ENCODE measurements at places on chromosomes 6 and 20.

DNA sequence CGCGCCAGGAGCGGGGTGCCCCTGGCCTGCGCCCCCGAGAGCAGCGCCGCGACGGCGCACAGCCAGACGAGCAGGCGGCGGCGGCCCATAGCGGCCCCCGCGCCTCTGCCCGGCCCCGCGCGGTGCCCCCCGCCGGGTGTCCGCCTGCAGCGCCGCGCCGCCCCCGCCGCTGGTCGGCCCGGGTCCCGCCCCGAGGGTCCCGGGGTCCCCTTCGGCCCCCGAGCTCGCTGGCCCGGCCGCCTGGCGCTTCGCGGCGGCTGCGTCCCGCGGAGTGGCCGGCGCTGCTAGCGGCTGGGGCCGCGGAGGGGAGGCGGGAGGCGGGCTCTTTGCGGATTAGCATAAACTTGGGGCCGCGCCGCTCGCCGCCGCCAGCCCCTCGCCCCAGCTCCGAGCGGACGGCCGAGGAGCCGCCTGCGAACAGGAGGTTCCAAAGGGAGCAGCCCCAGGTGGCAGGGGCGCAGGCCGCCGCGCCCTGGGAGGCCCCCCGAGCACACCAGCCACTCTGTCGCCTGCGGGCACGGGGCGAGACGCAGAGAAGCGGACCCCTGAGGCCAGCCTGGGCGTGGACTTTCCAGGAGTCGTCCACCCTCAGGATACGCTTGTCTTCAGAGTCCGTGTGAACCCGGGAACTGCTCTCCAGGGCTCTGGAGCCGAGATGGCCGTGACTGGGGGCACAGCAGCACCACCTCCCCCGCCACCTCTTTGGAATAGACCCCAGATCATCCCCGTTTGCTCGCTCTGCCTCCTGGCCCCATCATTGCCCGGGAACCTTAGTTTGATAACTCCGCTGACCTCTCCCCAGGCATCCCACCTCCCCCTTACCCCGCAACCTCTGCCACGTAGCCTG lies at the start of gene EMILIN3:
TSS of gene EMILIN3 (minus strand) at position 273 of the 847 bp plus-strand sequence. CDS start at position 89, 184 bp downstream.
- DNase-seq, result no peak

GRCh38 chr6:126537061-126537816 lies 197.3 kb downstream of the CENPW start:
- DNase-seq, result no peak

GRCh38 chr6:142543606-142544005 lies 241.8 kb downstream of the ADGRG6 start:
- no peak for DNase-seq

DNA sequence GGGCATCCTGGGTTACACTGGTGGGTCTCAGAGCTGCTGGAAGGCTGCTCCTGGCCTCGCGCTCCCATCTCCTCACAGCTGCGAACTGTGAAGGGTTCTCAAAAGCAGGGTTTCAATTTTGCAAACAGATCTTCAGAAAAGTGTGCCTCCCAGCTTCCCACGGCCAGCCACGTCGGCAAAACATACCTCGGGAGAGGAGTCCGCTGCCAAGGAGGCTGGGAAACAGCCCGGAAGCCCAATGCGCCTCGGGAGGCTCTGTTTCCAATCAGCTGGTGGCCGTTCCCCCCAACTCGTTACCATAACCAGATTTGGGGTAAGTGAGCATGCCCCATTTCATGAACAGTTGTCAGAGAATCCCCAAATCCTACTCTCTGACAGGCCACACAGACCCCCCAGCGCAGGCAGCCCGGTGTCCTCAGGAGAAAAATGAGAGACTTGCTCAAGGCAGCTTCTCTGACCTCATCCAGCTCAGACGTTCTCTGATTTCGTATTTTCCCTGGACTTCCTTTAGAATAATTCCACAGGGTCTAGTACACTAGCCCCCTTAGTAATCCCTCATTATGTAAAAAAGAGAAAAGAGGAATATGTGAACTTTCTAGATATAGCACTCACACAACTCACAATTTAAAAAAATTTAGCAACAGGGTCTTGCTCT lies 98.4 kb downstream of the SNX5 start:
- DNase-seq, result peak; percentile 49

- no peak for DNase-seq
These were observed 2.0 kb upstream of the GTPBP2 start for GRCh38 chr6:43630980-43631619.

DNA sequence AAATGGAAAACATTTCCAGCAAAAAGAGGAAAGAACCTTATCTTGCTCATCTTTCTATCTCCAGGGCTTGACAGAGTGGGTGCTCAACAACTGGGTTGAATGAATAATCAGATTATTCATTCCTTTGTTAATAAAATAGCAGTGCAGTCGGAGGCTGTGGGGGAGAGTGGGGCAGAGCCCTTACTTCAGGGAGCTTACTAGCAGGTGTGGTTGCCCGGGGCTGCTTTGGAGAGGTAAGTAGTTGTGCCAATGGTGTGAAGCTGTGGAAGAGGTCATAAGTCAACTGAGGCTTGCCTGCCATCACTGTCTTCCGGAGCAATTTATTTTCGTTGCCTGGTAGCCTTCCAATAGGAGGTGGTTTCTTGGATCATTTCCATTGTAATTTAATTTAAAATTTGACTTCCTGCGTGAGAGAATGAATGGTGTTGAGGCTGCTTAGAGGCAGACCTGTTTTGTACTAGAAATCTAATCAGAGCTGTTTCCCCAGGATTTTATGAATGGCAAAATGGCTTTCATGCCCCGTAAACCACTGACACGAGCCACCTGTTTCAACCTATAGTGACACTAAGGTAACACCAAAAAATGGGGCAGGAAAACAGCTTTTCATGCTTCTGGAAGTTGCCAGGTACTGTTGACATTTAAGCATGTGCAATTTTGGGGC lies 51.4 kb downstream of the ZDHHC14 start:
- DNase-seq, result no peak

DNA sequence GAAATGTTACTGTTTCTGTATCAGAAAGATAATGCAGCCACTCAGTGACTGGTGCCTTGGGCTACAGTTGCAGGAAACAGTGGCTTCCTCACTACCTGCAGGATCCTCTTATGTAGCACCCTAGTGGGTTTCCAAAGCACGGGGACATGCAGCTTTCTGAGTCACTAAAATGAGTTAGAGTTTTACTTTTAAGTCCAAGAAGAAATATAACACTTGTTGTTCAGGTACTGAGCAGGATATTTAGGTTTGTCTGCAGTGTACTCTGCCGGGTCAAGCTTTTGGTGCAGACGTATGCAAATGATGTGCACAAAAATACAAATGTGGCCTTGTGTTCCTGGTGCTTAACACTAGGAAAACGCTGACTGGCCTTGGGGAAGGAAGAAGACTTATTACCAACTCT lies 22.0 kb downstream of the ACSS1 start:
- DNase-seq, result no peak

GRCh38 chr6:109237077-109237985 lies 142.0 kb downstream of the CEP57L1 start:
- DNase-seq, result peak; percentile 28

GRCh38 chr6:147911686-147912085 lies 403.2 kb downstream of the SAMD5 start:
- no peak for DNase-seq

GRCh38 chr20:733861-734260 lies 34.4 kb downstream of the SLC52A3 start:
- DNase-seq, result no peak

DNA sequence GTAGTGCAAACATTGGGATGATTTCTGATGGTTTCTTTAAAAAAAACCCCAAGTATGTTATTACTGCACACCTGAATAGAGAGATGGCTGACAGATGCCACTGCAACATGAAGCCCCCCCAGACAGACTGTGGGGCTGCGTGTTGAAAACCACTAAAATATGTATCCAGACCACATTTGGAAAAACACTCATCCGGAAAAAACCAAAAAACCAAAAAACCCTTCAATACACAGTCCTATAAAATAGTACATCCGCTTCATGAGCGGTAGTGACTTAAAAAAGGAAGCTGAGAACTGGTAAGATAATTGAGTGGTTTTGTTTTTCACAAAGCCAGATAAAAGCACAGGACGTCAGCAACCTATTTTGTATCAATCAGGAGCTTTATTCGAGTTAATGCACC lies 47.1 kb upstream of the EDN3 start:
- DNase-seq, result no peak

GRCh38 chr6:129671442-129672340 lies 38.3 kb downstream of the ARHGAP18 start:
- no peak for DNase-seq

DNA sequence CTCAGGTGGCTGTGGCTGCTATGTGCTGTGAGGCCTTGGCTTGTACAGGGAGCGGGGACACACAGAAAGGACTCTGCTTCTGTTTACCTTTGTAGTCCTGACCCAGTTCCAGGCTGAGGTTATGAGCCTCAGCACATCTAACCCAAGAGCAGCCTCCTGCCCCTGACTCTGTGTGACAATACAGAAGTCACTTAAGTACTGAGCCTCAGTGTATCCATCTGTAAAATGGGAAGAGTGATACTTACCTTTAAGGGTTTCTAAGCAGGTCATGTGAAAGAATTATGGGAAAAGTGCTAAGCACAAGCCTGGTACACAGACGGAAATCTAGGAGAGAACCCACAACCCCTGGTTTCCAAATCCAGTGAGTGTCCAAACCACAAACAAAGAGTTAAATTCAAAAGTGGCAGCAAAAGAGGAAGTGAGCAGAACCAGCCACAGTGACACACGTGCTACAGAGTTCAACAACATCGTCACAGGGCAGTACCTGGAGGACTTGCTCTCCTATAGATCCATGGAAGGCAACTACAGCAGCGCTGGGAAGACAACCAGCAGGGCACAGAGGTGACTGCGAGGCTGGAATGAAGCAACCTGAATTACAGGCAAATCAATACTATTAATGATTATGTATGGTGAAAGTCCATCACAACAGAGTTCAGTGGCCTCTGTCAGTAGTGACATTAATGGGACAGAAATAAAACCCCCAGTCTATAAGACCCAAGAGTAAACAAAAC lies 12.5 kb downstream of the TRIM26 start:
- no peak for DNase-seq

GRCh38 chr6:22006795-22007194 lies 290.0 kb downstream of the PRL start:
- DNase-seq, result no peak

- no peak for DNase-seq
These were observed 15.9 kb upstream of the TRERF1 start for GRCh38 chr6:42467651-42468050.

DNA sequence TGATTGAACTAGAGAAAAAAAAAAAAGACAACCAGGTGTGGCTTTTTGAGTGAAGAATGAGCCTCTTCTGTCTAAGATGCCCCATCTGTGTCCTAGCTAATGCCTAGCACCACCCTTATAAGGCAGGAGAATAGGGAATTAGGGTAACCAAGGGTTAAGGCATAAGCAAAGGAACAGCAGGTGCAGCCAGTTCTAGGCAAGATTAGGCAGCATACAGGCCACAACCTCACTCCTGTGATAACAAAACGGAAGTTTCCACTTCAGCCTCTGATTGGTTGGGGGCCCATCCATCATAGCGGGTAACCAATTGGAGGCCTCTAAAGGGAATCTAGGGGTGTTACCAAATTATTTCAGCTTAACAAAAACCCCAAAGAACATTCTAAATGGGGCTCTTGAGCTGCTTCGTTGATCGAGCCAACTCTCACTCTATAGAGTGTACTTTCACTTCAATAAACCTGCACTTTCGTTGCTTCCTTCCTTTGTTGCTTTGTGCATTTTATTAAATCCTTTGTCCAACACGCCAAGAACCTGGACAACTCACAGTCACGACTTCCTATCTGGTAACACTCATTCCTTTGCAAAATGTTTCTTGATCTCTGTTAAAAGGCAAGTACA lies 61.9 kb upstream of the TAGAP start:
- DNase-seq, result peak; percentile 14

DNA sequence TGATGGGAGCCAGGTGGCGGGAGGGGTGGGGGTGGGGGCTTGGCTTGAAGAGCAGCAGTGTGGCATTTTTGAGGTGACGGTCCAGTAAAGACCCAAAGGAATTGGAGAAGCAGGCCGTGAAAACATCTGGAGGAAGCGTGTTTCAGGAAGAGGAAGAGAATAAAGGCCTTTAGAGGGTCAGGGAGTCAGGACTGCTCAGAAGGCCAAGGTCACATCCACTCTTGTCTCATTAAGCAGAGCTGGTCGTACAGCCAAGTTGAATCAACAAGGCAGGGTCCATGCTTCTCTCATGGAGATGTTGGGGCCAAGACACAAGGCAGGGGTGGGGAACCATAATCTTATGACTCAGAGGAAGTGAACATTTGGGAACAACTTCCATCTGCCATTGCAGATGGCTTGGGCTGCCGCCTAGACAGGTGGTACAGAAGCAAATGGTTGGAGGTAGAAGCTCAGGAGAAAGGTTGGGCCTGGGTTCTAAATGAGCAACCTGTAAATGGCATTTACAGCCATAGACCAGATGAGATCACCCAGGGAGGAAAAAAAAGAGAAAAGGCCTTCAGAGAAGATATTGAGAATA lies 179.6 kb downstream of the TTLL2 start:
- DNase-seq, result no peak

- DNase-seq, result no peak
These were observed 8.0 kb downstream of the TP53RK start for GRCh38 chr20:46681032-46681854.

GRCh38 chr6:125421836-125422235 lies 120.1 kb upstream of the HDDC2 start:
- no peak for DNase-seq

DNA sequence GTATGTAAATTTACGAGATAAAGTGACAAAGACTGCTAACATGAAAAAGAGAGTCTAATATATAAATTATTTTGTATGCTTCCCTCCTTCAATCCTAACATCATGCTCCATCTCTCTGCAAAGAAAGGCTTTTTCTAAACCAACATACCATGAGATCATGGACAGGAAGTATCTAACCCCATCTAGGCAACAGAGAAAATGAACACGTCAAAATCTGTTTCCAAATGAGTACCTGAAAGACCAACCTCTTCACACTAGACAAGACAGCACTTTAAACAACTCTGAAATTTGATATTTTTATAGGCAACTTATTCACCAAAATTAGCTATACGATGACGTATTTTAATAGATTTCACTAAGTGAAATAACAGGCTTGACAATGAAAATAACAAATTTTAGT lies 54.6 kb downstream of the MAN1A1 start:
- DNase-seq, result no peak

DNA sequence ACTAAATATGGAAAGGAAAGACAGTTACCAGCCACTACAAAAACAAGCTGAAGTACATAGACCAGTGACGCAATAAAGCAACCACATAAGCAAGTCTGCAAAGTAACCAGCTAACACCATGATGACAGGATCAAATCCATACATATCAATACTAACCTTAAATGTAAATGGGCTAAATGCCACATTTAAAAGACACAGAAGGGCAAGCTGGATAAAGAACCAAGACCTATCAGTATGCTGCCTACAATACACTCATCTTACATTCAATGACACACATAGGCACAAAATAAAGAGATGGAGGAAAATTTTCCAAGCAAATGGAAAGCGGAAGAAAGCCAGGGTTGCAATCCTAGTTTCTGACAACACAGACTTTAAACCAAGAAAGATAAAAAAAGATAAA lies 24.1 kb downstream of the HLA-C start:
- DNase-seq, result no peak

DNA sequence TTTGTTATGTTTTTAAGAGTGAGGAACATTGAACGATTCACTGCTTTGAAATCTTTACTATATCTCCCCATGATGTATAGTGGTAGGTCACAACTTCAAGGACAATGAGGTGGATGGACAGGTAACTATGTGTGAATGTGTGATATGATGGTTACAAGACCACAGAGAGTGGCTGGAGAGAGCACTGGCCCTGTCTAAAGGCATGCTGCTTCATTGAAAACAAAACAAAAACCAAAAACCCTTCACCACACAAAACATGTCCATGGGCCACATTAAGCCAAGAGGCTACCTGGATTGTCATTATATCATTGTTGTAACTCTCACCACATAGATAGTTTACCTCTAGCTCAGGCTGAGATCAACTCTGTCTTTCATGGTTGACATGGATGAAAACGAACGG lies 180.6 kb upstream of the TENT5A start:
- no peak for DNase-seq
